Peyer's patch (tissue), 4 donors: ENCODE measurements at places on chromosomes 5 and 9. TPM values are rescaled to one million over a fixed set of nuclear protein-coding genes. Genes with fewer than 3 reads are reported as not detected.

SLC6A18 gene
- total RNA-seq, result not detected

DNA sequence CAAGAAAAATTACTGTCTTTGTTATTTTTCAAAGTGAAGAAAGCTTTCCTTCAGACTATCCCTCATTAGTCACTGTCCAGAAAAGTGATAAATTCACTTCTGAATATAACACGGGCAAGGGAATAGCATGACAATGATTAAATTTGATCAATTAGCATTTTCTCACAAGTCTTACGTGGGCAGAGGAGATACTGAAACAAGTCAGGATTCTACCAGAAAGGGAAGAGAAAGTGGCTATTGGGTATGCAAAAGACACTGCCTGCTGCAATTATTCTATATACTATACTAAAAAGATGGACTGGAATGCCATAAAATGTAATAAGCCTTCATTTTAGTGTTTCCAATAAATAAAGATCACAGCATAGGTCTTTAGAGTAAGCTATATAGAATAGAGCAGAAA lies 7.4 kb downstream of the COX7C start:
- H3K27me3 ChIP-seq, result no peaks in the 10 kb centered on the region
- H3K36me3 ChIP-seq, result no peaks in the 10 kb centered on the region
- H3K4me1 ChIP-seq, result no peaks in the 10 kb centered on the region

SLC31A1 gene
- 49.5 TPM for total RNA-seq

DNA sequence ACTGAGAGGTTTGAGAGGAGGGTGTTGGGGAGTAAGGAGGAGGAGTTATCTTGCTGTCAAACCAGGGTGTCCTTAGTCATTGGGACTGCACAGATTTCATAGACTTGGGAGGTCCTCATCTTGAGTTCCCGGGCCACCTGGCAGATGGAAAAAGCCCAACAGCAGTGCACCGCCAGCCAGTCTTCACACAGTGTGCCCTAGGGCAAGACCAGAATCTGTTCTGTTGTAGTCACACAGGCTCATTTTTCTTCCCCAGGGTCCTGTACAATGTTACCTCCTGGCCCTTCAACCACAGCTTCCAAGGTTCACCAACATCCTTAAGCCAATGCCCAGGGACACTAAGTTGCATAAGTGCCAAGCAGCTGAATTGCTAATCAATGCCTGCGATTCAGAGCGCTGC lies 21.0 kb downstream of the PLAC8L1 start:
- no peak overlapping the region for H3K27ac ChIP-seq
- H3K4me1 ChIP-seq, result no peaks in the 10 kb centered on the region
- H3K27me3 ChIP-seq, result no peaks in the 10 kb centered on the region
- H3K4me3 ChIP-seq, result no peak overlapping the region
- DNase-seq, result no peak

- no peak overlapping the region for H3K27ac ChIP-seq
- H3K36me3 ChIP-seq, result no peaks in the 10 kb centered on the region
- DNase-seq, result no peak
- H3K4me1 ChIP-seq, result no peaks in the 10 kb centered on the region
- H3K4me3 ChIP-seq, result no peak overlapping the region
These were observed 140.7 kb upstream of the RANBP3L start for GRCh38 chr5:36442352-36442751.
